ENCODE measurements at places on chromosomes 4 and X.

GRCh38 chr4:102620697-102621497, 119.7 kb downstream of the NFKB1 start:
- no peak for DNase-seq

GRCh38 chrX:16797358-16797757, 11.1 kb downstream of the TXLNG start:
- no peak for DNase-seq

DNA sequence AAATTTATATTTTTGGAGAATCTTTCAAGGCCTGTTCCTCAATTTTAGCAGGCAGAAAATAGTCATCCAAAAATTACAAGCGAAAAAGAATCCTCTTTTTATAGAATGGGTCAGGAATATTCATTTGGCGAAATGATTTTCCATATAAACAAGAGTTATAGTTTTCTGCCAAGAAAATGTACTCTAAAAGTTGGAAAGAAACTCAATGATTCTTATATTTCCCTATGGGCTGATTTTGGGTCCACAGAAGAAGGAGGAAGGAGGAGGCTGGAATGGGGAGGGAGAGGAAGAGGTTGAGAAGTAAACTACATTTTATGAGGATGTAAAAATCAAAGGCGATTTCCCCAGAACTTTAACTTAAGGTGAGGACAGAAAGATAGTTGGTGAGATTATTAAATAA, 159.3 kb downstream of the DCAF12L1 start:
- DNase-seq, result no peak

- no peak for DNase-seq
Measured at GRCh38 chrX:43629229-43629628, 26.9 kb upstream of the MAOA start.

GRCh38 chrX:13215729-13216128, 104.1 kb downstream of the ATXN3L start:
- DNase-seq, result no peak
